ENCODE measurements at places on chromosomes 7 and 10.

GRCh38 chr7:116455009-116455408 lies 44.5 kb upstream of the CAV2 start:
- no peak for DNase-seq

DNA sequence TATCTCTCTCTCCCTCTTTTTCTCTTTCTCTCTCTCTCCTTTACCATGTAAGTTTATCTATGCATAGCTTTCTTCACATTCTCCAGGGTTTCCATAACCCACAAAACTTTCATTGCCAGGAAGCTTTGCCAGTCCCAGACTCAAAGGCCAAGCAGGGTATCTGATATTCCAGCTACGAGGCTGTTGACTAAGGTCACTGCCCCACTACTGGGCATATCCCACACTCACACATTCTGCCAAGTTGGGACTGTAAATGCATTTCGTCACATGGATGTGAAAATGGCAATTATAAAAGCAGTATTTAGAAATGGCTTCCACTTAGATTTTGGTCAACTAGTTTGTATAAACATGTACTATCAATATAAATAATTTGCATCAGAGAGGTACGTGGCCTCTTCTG lies 43.3 kb upstream of the SEPTIN7 start:
- no peak for DNase-seq

GRCh38 chr10:102581401-102581800 lies 62.9 kb upstream of the TRIM8 start:
- no peak for DNase-seq

- DNase-seq = no peak
These were observed 327.4 kb downstream of the SORCS1 start for GRCh38 chr10:106836933-106837663.

- no peak for DNase-seq
These were observed 40.6 kb upstream of the PITRM1 start for GRCh38 chr10:3213208-3213607.

GRCh38 chr7:92602352-92603088 lies 12.3 kb upstream of the FAM133B start:
- no peak for DNase-seq

DNA sequence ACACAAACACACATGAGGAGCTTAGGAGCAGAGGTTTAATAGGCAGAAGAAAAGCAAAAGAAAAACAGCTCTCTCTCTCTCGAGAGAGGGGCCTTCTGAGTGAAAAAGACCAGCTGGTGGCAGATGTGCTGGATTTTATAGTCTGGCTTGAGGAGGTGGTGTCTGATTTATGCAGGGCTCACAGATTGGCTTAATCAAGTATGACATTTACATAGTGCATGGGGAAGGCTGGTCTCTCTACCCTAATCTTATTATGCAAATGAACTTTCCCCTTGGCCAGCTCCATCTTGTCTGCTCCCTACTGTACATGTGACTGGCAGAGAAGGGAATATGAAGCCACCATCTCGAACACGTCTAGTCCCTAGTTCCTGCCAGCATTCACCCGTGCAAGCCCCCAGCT lies 219.5 kb upstream of the ZNF804B start:
- no peak for DNase-seq

GRCh38 chr10:93542358-93542791 lies 24.1 kb upstream of the FFAR4 start:
- DNase-seq = no peak

DNA sequence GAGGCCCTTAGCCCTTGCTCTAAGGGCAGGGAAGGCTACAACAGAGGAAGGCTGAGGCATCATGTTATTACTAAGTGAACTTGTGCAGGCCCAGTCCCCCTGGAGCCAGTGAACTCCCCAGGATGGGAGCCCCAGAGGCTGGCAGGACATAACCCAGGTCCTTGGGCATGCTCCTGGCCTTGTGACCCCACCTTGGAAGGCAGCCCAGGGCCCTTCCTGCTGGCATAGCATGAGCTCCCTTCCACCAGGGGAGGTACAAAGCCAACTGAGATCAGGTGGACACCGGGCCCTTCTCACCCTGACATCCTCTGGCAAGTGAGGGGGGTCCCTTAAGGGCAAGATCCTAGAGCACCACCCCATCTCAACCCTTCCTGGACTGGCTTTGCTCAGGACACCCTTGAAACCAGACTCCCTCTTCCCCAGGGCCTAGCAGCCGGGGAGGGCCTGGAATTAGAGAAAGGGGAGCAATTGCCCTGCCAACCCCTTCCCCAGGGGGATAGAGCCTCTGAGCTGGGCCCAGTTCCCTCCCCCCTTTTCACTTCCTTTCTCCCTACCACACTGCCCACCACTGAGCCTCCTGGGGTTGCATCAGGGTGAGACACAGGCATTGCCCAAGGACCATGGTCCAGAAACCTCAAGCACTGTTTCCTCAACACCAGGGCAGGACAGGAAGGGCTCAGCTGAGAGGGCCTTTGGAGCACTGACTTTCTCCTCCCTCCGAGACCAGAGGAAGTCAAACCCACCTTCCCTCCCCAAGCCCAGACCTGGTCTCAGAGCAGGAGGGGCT lies 1.8 kb upstream of the VSIR start:
- no peak for DNase-seq

DNA sequence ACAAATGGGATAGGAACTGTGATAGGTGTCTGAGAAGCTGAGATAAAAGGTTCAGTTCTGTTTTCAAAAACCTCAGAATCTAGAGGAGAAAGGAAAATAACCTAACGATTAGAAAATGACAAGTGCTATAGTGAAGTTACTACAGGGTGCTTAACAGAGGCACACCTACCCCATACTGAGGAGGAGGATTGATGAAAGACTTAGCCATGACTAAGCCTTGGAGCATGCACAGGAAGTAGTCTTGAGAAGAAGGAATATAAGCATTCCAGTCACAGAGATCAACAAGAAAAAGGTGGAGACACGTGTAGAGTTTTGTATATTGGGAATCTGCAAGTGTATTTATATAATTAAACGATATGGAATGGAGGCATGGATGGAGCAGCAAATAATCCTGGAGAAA lies 1225.5 kb upstream of the CELF2 start:
- DNase-seq = no peak

DNA sequence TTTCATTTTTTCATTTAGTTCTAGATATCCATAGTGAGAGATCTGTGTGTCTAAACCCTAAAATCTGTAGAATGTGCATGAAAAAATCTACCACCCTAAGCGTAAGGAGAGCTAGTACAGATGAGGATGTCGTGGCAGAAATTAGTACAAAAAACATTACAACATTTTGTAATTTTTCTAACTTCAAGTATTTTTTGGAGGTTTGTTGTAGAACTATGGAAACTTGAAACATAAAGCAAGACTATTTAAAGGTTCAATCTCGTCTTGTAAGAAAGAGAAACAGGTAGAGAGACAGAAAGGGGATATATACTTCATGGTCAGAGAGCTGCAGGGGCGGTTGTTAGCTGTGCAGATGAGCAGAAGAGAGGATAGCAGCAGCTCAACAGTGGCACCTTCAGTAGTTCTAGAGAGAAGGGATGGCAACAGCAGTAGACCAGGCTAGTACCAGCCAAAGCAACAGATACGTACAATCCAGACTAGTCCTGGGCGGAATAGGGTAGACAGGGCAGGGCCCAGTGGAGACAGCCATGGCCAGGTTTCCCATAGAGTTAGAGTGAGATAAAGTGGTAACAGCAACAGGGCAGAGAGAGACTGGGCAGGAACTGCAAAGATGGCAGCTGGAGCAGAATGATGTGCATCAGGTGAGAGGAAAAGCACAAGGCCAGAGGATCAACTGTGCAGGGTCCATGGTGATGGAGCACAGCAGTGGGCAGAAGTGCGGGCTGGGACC lies 145.2 kb downstream of the FRMD4A start:
- no peak for DNase-seq

- no peak for DNase-seq
These were observed 12.0 kb upstream of the CRHR2 start for GRCh38 chr7:30694218-30694745.

DNA sequence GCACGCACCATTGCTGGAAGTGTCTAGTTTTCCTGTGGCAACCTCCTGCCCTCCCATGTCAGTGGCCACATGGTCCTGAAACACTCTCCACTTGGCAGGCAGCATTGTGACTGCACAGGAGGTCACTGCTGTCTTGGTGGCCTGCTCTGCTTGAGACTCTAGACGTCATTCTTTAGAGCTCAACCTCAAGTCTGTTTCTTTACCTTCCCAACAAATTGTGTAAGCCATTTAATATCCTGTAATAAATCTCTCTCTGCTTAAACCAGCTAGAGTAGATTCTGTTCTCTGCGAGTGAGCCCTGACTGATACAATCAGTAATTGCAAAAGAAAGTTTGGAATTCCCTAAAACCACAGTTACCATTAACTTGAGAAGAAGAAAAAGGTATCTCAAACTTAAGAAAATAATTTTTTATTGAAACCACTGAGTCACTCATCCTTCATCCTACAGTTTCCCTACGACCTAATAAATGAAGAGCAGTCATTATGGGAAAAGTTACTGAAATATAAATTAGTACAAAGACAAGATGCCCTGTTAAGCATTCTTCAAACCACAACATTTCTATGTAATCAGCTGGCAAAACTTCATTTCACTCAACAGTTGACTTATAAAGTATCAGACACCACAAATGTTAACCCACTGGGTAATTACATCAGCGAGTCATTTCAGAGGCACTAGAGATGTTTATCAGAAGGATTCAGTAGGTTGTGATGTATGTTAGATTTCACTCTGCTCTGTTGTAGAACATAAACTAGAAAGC lies 18.0 kb downstream of the SLC25A13 start:
- no peak for DNase-seq

GRCh38 chr10:100065084-100065660 lies 16.5 kb downstream of the CPN1 start:
- DNase-seq = no peak

GRCh38 chr10:77328272-77328816 lies 309.3 kb downstream of the KCNMA1 start:
- DNase-seq = no peak

DNA sequence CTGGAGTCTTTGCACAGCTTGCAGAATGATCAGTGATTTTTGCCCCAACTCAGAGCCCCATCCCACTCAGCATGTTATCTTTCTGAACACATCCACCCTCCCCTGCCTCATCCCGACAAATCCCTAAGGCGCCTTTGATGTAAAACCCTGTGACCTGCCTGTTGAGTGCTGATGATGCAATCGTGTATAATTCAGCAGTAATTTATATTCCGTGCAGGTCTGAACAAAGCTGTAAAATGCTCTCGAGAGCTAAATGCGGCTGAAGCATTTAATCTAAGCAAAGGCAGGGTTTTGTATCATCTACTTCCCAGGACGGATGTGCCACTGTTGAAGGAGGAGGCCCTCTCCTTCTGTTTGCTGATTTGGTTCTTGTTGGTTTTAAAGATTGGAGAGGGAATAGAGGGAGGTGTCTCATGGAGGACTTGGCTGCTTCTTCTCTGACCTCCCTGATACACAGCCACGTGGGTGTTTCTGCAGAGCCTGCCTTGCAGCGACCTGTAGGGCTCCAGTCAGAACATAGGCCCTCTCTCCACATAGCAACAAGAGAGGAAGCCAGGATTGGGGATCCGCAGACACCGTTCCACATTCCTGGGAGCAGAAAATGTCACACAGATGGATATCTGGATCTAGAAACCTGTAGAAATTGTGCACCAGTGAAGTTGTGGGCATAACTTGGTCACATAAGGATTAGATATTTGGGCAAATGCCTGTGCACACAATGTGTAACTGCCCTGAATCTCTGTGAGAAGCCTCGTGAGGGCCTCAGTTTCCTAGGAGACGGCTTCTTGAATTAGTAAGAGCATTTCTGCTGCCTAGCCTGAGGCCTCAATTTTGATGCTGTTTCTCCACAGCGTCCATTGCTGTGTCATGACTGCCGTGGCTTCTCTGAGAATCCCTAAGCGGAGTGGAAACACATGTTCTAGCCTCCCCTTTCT lies 90.2 kb upstream of the AGK start:
- no peak for DNase-seq

DNA sequence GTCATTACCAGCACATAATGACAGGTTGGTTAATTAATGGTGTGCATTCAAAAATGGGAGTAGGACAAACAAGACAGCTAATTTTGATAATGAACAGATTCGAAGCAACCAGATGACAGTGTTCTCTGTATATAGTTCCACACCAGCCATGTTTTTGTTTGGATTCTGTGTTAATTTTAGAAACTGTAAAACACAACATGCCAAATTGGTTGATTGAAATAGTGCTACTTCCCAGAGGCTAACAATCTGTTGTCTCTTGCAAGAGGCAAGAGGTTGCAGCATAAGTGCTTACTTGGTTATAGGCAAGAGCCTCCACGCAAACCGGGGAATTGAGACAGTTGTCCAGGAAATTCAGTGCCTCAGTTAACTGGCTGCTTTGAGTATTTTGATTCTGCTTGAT lies 170.2 kb upstream of the HABP2 start:
- no peak for DNase-seq

DNA sequence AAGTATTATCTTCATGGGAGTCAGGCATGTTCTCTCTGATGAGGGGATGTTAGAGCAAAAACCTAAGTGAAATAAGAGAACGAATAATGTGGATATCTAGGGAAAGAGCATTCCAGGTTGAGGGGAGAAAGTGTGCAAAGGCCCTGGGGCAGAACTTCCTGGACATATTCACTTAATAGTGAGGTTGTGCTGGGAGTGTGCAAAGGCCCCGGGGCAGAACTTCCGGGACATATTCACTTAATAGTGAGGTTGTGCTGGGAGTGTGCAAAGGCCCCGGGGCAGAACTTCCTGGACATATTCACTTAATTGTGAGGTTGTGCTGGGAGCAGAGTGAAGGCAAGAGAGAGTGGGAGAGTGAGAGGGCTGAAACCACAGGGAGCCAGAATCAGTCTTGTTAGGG lies 11.8 kb downstream of the PON1 start:
- DNase-seq = no peak

DNA sequence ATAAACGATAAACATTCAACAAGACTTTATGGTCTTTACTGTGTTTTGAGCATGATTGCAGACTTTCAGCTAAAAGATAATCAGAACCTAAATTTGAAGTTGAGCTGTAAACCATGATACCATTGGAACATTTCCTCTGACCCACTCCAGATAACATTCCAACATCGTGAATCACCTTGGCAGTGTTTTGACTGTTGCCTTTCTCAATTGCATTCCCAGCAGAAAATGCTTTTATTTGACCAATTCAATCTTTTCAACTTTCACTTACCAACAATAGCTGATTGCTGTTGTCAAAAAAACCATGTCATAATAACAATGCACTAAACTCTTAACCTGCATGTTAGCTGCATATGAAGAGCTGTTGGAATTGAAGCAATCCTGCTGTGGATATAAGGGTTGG lies 165.5 kb downstream of the MDFIC start:
- DNase-seq = no peak

- no peak for DNase-seq
These were observed 48.9 kb upstream of the ELMO1 start for GRCh38 chr7:37497576-37497975.

Measured in NCI-H2081 treated with DMSO at 0.1 percent for 48 hours (cell line).